Gastrocnemius medialis (tissue), 4 donors: ENCODE measurements at places on chromosomes 6 and 20.

- no peak for DNase-seq
These were observed 287.0 kb upstream of the CHD6 start for GRCh38 chr20:41905199-41905598.

- DNase-seq = no peak
These were observed 101.7 kb upstream of the IYD start for GRCh38 chr6:150266963-150267685.

- DNase-seq = no peak
These were observed 149.1 kb upstream of the AGPAT4 start for GRCh38 chr6:161422710-161423680.

DNA sequence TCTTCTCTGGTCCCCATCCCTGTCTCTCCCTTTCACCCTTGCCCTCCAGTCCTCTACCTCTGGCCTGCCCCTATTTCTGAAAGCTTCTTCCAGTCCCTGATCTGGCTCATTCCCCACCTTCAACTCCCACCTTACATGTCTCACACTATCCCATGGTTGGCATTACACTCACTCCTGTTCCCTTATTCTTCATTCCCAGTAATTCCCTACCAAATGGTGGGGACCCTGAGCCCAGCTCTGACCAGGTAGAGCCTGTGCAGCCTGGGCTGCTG lies 6.4 kb downstream of the TP53INP2 start:
- no peak for DNase-seq

DNA sequence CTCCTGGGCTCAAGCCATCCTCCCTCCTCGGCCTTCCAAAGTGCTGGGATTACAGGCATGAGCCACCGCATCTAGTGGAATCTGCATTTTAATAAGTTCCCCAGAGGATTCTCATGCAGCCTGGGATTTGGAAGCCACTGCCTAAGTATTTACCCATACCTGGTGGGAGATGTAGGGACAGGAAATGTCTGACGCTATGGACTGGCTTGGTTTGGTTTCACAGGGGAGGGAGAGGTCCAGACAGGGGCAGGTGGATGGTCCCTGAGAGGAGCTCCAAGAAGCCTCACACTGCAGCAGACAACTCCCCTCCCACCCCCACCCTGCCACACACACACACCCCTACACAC lies 4.4 kb downstream of the VSTM2L start:
- no peak for DNase-seq

GRCh38 chr6:14542670-14543366 lies 425.2 kb downstream of the CD83 start:
- DNase-seq = no peak

- no peak for DNase-seq
These were observed 116.0 kb downstream of the LRRC1 start for GRCh38 chr6:53910834-53911233.

- no peak for DNase-seq
These were observed 46.6 kb upstream of the SLC9A8 start for GRCh38 chr20:49765846-49766541.

GRCh38 chr20:62949962-62950361 lies 2.5 kb upstream of the SLC17A9 start:
- DNase-seq = no peak

DNA sequence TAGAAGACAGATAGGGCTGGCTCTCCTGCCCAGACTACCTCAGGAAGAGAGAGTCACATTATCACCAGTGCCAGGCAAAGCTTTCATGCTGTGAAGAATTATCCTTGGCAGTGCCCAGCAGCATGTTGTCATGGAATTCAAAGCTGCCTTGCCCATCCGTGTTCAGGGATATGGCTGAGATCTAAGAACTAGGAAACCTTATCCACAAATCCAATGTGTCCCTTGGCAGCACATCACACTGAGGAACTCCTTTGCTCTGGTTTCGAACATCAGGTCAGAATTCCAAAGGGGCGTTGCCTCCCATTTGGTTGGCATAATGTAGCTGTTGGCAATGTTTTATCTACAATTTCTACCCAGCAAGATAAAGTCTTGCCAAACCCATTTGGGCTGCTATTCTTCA lies 52.7 kb downstream of the ADGRF1 start:
- no peak for DNase-seq
